ENCODE measurements at places on chromosomes 4 and X. TPM values are rescaled to one million over a fixed set of nuclear protein-coding genes. Genes with fewer than 3 reads are reported as not detected.

- DNase-seq = peak; percentile 3
Measured at GRCh38 chr4:60657807-60658206, 542.3 kb upstream of the ADGRL3 start.

- DNase-seq = no peak
Measured at GRCh38 chr4:119697887-119698393, 69.3 kb upstream of the PDE5A start.

DNA sequence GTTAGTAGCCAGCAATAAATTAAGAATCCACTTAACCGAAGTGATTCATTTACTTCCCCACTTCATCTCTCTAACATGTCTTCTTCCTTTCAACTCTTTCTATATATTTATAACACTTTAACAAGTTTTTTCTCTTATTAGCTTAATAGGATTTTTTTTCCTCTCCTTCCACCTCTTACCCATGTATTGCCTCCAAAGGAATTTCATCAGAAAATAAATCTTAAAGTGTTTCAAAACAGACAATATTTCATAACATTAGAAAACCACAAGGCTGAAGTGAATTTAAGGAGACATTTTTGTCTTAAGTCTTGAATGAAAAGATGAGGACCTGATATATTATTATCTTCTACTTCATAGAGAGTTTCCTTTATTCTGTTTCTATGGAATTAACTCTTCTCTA lies 101.5 kb downstream of the PDGFC start:
- peak; percentile 28 for DNase-seq

DNA sequence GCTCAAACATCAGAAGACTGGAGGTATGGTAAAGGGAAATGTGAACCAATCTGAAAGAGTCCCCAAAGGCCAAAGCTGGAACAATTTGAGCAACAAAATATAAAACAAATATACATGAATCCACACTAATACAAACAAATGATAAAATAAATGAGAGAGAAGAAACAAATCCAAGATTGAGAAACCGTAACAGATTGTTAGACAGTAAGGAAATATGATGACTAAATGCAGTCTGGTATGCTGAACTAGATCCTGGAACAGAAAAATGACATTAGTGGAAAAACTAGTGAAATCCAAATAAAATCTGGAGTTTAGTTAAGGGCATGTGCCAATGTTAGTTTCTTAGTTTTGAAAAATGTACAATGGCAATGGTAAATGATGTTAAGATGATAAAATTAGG lies 15.9 kb downstream of the PPA2 start:
- DNase-seq = no peak

DNA sequence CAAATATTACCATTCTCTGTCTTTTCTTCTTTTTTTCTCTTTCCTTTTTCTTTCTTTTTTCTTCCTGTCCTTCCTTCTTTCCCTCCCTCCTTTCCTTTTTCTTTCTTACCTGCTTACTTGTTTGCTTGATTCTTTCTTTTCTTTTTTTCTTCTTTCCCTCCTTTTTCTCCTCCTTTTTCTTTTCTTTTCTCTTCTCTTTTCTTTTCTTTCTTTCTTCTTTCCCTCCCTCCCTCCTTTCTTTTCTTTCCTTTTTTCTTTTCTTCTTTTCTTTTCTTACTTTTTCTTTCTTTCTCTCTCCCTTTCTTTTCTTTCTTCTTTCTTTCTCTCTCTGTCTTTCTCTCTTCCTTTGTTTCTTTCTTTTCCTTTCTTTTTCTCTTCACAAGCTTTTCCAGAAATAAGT lies 697.4 kb upstream of the ADGRL3 start:
- DNase-seq = no peak

- no peak for DNase-seq
Measured at GRCh38 chr4:94507281-94507680, 55.5 kb downstream of the PDLIM5 start.

DNA sequence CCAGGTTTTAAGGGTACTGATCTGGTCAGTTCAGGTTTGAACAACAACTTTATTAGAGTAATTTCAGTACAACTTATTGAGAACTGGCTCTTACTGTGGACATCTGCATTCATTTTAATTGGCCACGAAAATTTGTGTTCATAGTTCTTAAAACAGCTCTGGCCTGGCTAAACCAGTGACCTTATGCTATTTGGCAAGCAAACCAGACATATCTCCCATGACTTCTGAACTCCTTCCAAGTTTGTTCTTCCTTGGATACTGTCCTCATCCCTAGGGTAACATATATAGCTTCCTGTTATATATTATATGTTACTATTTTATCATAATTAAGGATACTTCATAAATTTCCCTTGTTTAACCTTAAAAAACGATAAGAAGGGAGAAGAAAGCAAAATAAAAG lies 841.9 kb downstream of the TRAM1L1 start:
- DNase-seq = no peak

PDZD4 gene
- 0.29 TPM for total RNA-seq

ZXDA gene
- 4.9 TPM for total RNA-seq

KLF3 gene
- 51.2 TPM for total RNA-seq
